HTR-8/SVneo (cell line): ENCODE measurements at places on chromosomes 16 and 17.

- DNase-seq = no peak
Observed at GRCh38 chr16:66486773-66487579, 59.9 kb downstream of the BEAN1 start.

DNA sequence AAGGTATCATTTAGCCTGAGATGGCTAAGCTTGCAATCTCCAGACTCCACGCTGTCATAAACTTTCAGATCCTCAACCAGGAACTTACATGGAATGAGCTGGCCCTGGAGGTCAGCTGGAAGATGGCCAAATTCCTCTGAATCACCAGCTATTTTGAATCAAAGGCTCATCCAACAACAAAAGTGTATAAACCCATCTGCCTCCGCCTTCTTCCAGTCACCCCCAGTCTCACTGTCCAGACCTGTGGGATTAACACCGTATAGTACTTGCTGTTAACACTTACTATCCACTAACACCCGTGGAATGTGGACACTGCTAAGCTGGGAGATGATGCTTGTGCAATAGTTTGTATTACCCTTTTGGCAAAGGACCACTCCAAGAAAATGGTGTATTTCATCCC lies 1.9 kb upstream of the LCMT1 start:
- peak; percentile 57 for DNase-seq

GRCh38 chr16:3051494-3051893 lies 5.1 kb downstream of the MMP25 start:
- no peak for DNase-seq

- DNase-seq = no peak
Observed at GRCh38 chr17:68085771-68086381, 50.3 kb downstream of the KPNA2 start.

- no peak for DNase-seq
Observed at GRCh38 chr16:89039756-89040155, 53.9 kb upstream of the ACSF3 start.

DNA sequence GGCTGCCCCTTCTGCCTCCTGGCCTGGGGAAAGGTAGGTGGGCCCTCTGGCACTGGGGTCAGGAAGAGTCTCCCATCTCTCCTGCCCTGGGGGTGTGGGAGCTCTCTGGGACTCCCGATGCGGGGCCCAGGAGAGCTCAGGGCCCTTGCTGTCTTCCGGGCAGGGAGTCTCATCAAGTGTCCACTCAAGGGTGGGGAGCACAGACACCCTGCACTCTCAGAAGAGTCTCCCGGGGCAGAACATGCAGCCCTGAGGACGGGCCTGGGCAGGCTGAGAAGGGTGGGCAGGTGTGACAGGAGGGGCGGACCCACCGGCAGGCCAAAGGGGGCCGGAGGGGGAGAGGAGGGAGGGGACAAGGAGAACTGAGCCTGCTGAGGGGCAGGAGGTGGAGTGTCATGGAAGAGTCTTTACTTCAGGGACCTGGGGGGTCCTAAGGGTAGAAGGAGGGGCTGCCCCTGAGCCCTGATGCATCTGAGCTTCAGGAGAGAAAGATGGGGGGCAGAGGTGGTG lies 8.4 kb upstream of the PKMYT1 start:
- DNase-seq = no peak

DNA sequence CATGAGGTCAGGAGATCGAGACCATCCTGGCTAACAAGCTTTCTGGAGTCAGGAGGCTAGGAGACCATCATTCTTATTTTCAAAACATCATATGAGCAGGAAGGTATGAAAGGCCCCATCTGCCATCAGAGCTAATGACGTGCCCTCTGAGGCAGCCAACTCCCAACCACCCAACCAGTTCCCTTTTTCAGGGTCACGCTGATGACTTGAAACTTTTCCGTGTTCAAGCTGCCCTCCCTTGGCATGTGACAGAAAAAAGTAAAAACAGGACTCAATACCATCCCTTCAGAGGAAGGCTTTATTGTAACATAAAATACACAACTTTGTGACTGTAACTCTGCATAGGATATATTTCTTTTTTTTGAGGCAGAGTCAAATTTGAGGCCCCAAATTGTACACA lies 4.6 kb upstream of the GHDC start:
- no peak for DNase-seq
